Caki2 (cell line): ENCODE measurements at places on chromosomes 13 and 19. TPM values are rescaled to one million over a fixed set of nuclear protein-coding genes. Genes with fewer than 3 reads are reported as not detected.

The KLF16 gene
- 9.6 and 15.9 TPM in 2 replicates for total RNA-seq

- DNase-seq: peak; percentile 25
Measured at GRCh38 chr19:36819130-36819630, 19.0 kb downstream of the ZNF790 start.

DNA sequence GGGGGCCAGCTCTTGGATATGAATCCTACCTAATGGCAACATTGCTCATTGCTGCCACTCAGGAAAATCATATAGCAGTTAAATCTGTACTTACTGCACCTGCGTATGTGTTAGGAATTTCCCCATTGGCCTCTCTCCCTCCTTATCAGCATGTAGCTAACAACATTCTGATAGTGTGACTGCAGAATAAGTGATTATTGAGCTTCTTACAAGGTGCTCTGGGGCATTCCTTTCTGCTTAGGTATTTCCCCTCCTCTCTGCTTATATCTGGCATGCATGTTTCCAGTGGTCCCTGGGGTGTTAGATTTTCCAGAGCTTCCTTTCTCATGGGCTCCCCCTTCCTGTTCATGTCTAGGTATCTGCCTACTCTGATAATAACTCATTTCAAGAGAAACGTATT lies 414.1 kb upstream of the SLITRK1 start:
- DNase-seq: no peak

The TEX101 gene
- not detected in 2 replicates for total RNA-seq

DNA sequence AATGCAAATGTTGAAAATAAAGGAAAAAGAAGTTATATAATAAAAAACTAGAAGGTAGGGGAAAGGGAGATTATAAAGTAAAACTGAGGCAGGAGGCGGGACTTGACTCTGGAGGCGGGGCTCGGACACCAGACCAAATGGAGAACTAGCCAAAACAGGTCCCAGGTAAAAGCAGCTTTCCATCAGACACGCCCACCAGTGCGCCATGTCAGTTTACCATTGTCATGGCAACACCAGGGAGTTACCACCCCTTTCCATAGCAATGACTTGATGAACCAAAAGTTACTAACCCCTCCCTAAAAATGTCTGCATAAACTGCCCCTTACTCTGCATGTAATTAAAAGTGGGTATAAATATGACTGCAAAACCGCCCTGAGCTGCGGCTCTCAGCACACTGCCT lies 70.9 kb downstream of the PEPD start:
- no peak for DNase-seq

The ZNF57 gene
- total RNA-seq: 0.37 and 0.58 TPM in 2 replicates

DNA sequence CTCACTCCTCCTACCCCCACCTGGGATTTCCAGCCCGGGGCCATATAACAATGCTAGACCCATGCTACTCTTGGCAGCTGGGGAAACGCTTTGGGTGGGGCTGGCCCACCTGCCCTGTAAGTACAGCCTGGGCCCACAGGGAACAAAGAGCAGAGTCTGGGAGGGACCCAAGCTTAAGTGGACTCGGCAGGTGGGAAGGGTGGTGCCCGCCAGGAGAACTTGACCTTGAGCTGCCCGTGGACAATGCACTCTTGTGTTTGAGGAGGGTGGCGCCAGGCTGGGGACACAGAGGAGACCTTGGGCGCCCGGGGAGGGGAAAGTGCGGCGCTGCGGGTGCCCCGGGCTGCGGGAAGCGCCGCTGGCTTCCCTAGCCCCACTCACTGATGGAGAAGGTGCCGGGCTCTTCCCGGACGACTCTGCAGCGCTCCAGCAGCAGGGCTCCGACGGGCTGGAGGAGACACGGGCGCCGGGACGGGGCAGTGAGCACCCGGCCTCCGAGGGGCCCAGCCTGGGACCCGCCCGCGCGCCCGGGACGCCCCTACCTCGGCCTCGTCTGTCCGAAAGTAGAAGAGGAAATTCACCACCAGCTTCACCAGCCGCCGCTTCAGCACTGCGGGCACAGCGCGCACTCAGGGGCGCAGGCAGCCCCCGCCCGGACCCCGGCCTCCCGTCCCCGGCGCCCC lies 607 bp downstream of the PLEKHJ1 start:
- DNase-seq: no peak

DNA sequence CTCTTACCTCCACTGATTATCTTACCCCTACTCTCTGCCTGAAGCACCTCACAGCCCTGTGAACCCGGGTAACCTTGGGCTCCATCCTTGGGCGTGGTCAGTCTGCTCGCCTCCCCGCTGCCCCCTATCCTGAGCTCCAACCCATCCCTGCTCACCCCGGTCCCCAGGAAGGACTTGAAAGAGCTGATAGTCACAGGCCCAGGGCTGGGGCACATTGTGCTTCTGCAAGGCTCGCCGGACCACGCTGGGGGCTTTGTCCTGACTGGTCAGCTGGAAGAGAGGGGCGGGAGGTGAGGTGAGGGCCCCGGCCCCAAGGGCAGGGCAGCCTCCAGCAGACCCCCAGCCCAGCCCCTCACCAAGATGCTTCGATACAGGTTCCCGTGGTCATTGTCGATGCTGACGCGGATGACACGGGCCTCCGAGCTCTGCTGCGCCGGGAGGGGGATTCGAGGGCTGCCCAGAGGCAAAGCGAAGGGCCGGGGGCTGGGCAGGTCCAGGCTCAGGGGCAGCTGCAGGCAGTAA lies 13.0 kb upstream of the EPOR start:
- no peak for DNase-seq

DNA sequence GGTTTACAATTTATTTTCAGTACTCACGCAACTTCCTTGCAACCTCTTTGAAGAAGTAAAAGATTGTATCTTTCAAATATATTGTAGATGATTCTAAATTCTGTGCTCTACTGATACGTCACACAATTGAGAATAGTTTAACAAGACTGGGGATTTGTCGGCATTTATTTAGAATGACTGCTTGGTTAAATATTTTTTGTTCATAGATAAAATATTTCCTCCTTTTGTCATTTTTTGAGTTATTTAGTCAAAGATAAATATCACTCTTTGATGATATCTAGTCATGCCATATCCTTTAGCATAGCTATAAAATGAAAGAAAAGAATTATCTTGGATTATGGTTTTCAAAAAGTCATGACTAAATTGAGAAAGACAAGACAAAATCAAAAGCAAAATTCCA lies 2747.8 kb downstream of the PCDH9 start:
- DNase-seq: no peak

- DNase-seq: peak; percentile 46
Measured at GRCh38 chr13:112072534-112073244, 5.7 kb downstream of the SOX1 start.

DNA sequence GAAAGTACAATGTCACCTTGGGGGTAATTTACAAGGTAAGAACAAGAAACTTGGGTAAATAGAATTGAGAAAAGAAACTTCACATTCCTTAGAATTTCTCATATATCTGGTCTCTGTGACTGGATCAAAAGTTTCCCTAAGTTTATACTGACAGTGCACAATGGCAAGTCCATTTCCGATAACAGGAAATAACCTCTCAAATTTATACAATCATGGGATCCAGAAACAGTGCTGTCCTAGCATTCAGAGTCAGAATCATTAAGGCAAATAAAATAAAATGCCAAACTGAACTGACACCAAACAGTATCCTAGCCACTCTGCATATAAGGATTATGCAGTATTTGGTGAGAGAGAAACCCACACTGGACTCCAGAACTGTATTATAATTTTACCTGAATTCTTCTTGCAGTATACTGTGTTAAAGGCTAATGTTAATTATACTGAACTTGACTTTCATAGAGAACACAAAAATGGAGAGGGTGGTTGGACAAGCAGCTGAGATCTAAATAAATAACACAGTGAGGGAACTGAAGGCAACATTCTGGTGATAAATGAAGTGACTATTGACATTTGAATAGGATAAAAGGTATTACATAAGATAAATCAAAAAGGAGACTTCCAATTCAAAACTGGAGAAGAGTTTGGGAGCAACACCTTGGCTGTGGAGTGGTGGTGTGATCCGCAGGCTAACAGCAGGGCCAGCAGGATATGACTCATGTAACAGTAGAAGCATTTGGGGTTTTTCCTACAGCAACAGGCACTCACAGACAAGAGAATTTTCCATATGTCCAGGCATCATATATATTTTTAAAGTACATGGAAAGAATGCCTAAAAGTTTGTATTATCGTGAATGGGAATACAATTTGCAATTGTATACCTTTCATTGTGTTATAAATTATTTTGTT lies 932.5 kb upstream of the MIR17HG start:
- peak; percentile 12 for DNase-seq

- DNase-seq: peak; percentile 41
Measured at GRCh38 chr19:34306213-34306661, 51.9 kb downstream of the GARRE1 start.

The GZMM gene
- total RNA-seq: not detected in 2 replicates

GRCh38 chr19:48588670-48589401 lies 17.7 kb upstream of the SPACA4 start:
- peak; percentile 92 for DNase-seq

GRCh38 chr19:5073153-5073844 lies 104.4 kb downstream of the KDM4B start:
- DNase-seq: no peak

- no peak for DNase-seq
Measured at GRCh38 chr13:104256701-104257100, 1190.5 kb upstream of the SLC10A2 start.

- DNase-seq: peak; percentile 46
Measured at GRCh38 chr19:13441810-13442512, 64.3 kb downstream of the CACNA1A start.

The C19orf85 gene
- not detected in 2 replicates for total RNA-seq

The ZNF816 gene
- total RNA-seq: 10.0 and 15.9 TPM in 2 replicates

DNA sequence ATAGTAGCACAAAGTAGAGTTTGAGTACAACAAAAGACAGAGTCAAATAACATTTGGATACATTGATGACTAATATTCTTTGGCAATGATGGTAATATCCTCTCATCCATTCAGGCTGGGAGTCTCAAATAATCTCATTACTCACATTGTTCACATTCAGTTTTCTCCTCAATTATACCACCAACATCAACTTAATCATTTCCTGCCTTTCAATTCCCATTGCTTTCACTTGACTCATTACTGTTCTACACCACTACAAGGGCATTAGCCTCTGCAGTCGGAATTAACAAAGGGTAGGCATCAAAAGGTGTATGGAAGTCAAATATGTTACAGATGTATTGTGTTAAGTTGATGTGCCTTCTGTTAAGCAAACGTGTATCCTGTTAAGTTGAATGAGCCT lies 518.4 kb upstream of the SLITRK1 start:
- DNase-seq: no peak
